ENCODE measurements at places on chromosomes 5 and 9.

DNA sequence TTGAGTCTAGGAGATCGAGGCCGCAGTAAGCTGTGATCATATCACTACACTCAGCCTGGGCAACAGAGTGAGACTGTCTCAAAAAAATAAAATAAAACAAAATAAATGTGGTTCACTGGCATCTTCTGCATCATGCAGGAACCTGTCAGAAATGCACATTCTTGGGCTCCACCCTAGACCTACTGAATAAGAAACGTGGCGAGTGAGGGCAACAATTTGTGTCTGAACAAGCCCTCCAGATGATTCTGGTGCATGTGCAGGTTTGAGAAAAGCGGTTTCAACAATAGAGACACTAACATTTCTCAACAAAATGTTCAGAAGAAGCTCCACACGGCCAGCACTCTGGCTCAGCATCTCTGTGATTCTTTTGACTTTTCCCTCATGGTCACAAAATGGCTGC is 42.8 kb upstream of the CPEB4 start:
- no peak for DNase-seq

DNA sequence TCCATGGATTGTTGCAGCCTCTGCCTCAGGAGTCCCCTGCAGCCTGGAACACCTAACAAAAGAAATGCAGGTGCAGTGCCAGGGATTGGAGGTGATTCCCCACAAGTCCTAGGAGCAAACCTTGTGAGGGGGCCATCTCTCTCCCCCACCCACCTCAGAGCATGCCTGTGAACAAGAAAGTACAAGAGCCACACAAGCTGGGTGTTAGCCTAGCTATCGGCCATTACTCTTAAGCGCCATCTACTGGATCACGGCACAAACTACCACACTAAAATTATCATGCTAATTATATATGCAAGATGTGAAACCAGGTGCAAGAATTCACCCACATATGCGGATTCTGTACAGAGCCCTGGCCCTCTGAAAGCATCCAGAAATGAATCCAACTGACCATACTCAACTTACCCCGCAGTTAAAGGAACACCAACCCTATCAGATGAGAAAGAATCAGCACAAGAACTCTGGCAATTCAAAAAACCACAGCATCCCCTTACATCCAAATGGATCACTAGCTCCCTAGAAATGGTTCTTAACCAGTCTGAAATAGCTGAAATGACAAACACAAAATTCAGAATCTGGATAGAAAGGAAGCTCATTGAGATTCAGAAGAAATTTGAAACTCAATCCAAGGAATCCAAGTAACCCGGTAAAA is 16.5 kb upstream of the PRSS3 start:
- no peak for DNase-seq

- DNase-seq, result no peak
These were observed 58.3 kb upstream of the WDR41 start for GRCh38 chr5:77550406-77550805.

- DNase-seq, result no peak
These were observed 72.2 kb downstream of the LHFPL2 start for GRCh38 chr5:78576376-78576775.

DNA sequence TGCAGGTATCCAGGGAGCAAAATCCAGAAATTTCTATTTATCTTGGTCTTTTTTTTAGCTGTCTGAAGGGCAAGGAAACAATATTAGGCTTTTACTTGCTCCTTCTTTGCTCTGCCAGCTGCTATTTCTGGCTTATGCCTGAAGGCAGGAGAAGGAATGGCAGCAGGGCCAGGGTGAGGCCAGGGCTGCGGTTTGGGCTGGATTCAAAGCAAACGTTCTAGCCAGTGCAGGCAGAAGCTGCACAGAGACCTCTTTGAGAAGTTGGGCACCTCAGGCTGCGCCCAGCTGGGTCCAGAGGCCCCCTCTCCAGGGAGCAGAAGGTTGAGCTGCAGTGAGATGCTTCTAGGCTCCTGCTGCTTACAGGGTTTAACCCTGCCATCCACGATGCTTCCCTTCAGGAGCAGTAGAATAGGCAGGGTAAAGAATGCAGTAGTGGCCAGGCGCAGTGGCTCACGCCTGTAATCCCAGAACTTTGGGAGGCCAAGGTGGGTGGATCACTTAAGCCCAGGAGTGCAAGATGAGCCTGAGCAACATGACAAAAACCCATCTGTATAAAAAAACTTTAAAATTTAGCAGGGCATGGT is 201.2 kb downstream of the ADCY2 start:
- DNase-seq, result peak; percentile 11

DNA sequence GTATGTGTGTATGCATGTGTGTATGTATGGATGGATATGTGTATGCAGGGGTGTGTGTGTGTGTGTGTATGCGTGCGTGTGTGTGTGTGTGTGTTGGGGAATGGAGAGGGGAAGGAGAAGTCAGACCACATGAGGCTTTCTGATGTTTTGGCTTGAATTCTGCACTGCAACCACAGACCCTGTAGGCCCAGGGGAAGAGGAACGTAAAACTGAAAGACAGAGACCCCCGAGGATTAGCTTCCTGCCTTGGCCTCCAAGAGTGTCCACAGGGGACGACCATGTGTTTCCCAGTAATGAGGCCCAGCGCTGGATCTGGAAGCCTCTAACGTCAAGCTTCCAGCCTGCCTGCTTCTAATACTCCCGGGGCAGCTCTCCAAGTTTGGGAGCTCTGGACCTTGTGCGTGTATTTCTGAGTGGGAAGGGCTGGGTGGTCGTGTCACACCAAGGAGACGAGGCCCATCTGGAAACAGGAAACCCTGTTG is 5.8 kb downstream of the DCANP1 start:
- no peak for DNase-seq

DNA sequence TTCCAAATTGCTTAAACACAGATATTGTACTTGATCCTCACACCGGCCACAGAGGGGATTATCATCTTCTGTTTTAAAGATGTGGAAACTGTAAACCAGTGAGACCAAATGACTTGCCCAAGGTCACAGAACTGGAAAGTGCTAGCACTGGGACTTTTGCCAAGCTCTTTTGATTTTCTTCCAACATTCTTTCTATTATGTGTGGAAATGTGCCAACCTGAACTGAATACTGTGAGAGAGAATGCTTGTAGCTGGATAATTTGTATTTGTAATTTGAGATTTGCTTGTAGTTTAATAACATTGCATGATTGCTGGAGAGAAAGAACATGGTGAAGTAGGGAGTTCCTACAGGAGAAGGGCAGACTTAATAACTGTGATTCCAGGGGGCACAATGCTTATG is 977.9 kb upstream of the NUDT12 start:
- no peak for DNase-seq

DNA sequence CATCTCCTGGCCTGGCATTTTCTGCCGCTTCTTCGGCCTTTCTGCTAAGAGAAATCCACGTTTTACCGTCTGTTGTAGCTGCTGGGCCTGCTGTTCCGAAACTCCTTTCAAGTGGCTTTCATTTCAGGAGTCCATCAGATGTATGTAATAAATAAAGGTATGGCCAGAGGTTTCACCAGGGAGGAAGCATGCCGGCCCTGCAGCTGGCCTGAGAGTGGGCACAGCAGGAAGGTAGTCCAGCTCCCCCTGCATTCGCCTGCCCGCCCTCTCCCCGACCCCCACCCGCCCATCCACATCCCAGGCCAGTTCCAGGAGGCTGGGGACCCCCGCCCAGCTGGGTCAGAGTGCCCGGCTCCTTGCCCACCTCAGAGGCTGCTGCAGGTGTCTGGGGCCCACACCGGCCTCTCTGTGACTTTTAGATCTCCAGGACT is 46.4 kb upstream of the EXOC3 start:
- DNase-seq, result no peak

- DNase-seq, result no peak
These were observed 123.9 kb downstream of the EHMT1 start for GRCh38 chr9:137742698-137743097.

DNA sequence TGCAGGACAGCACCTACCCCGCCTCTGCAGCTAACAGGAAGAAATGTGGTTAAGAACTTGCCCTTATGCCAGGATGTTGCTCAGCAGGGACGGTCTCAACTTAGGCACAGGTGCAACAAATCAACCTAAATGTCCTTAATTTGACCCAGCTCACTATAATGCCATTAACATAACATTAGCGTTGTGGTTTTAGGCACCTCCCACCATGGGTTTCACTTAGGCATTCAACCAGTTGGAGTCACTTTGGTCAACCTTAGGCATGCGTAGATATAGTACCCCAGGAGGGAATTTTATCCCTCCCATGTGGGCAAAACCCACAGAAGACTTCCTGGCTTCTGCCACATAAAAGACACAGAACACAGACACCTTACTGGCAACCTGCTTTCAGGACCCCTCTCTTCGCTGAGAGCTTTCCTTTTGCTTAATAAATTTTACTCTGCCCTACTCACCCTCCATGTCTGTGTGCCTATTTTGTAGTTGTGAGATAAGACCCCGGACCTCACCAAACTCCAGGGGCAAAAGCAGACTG is 8.7 kb upstream of the ERAP1 start:
- peak; percentile 45 for DNase-seq

DNA sequence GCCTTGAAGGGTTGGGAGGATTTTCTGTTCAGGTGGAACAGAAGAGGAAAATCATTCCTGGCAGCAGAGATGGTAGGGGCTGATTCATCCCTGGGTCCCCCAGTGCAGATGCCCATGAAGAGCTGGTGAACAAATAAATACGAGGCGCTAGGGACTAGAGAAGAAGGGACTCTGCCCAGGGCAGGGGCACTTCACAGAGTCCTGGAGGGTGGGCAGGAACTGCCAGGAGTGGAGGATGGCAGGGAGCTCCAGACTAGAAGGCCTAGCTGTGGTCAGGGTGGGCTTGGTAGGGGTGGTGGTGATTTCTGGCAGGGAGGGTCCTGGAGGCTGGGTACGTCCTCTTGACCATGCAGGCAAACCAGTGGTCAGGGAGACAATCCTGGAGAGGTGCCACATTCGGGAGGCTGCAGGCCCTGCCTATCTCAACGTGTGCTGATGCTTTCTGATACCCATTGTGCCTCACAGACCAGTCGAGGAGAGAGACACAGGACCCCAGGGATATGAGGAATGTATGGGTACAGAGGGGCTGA is 69.9 kb downstream of the CRB2 start:
- no peak for DNase-seq

DNA sequence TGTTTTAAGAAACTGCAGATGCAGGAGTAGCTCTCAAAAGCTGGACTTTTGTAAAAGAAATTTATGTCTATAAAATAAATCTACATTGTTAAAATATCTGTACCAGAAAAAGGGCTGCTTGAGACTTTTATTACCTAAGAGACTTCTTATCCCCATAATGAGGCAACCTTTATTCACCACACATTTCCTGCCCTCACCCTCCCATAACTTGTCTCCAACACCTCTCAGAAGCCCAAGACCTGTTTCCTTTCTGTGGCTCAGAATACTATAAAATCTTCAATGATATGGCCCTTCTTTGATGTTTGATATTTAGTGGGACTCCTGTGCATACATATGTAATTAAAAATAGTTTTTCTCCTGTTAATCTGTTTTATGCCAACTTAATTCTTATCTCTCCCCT is 141.5 kb upstream of the FER start:
- no peak for DNase-seq

DNA sequence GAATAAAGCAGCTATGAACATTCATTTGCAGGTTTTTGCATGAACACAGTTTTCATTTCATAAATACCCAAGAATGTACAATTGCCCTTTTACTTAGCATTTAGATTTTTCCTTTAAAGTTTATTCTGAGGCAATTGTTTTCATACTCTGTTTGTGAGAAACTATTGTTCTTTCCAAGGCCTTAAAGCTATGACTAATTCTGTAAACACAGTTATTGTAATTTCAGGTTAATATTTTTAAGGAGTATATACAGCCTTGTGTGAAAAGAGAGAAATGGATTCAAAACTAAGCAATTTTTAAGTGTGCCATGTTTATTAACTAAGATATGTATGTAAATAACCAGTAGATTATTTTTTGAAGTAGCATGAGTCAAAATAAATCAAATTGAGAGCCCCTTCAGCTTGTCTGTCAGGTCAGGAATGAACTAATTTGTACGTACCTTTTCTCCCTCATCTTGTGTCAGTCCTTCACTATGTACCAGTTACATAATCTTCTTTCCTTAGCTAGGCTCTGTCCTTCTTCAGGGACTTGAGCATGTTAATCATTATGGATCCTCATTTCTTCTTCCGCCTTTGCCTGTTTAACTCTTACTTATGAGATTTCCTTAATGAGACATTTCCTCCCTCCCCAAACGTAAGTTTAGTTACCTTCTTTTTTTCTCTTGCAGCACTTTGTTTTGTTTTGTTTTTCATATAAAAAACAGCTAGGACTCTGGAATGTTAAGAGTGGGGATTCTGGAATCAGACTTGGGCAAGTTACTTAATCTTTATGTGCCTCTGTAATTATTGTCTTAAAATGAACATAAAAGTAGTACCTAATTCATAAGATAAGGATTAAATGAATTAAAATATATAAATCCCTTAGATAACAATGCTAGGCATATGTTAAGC is 63.6 kb downstream of the NIPBL start:
- no peak for DNase-seq

DNA sequence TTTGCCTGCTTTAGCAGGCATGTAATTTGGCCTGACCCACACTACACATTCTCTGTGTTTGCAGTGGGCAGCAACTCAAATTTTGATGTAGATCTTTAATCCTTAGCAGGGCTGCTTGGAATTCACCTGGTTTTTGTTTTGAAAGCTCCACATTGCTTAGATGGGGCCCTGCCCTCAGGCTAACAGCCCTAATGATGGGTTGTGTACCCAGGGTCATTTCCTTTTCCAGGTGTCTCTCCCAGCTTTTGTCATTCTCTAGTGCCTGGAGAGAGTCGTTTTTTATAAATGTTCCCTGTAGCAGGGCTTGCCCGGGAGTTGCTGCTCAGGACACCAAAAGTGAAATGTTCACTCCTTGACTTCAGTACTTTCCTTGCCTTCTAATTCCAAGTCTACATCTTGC is 126.3 kb downstream of the TRIO start:
- no peak for DNase-seq

GRCh38 chr5:96597438-96598020 is 64.6 kb upstream of the CAST start:
- no peak for DNase-seq

GRCh38 chr5:1873243-1873959 is 9.3 kb downstream of the IRX4 start:
- DNase-seq, result no peak

- no peak for DNase-seq
These were observed 266.1 kb downstream of the SMARCA2 start for GRCh38 chr9:2281031-2281802.

DNA sequence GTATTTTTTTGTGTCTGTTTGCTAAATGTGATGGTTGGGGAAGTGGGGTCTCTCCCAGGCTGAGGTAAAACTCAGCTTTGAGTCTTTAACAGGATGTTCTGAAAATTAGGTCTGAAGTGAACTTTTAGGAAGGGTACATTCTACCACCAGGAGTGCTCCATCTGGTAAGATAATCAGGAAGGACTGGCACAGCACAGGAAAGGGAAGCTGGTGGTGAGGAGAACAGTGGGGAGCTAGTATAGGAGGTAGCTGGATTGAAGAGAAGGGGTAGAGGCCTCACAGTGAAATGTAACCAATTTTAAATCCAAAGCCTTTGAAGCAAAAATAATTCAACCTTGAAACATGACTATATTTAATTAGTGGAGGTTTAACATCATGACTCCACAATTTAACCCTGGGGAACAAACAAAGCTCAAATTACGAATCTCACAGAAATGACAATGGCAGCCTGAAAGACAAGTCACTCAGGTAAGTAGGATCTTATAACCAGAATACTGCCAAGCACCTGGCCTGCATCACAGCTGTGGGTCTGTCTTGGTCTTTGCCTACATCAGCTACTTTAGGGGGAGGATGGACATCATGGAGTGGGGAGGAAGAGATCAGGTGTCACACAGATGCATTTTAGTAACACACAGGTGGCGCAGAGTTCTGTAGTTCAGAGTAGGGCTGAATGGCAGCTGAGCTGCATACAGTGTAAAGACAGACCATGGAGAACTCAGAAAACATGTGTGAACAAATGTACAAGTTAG is 445.3 kb downstream of the DMRT2 start:
- no peak for DNase-seq

GRCh38 chr9:110309681-110310080 is 28.0 kb downstream of the TXNDC8 start:
- DNase-seq, result no peak

Data from upper lobe of left lung (tissue), 6 donors.